ENCODE measurements at places on chromosomes 16 and 17.
A peak's percentile ranks its signal among the peaks of the same experiment; 100 is the strongest.

DNA sequence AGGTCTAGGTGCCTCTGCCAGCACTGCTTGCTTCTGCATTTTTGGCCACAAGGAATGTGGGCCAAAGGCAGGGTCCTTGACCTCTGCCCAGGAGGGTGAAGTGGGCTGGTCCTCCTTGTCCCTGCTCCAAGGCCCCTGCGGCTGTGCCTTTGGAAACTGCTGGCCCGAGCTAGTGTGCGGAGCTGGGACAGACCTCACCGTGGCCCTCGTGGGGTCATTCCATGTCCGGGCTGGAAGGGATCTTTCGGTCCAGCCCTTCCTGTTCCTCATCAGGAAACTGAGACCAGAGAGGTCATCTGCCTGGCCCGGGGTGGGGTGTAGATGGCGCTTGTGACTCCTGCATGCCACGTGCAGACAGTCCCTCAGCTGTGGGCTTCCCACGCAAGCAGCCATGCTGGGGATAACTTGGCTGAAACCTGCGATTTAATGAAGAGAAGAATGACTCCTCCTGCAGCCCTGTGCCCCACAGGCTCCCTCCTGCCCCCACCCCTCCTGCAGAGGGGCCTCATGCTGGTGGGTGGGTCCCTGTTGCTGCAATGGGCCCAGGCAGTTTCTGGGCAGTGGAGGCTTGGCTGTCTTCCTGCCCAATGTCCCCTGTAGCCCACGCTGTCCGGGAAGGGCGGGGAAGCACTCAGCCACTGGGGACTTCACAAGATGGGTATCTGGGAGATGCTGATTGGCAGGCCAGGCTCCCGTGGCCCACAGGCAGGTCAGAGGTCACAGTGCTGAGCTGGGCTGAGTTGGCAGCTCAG, 245.2 kb downstream of the SEC14L1 start:
- peak overlapping the region; percentile 77 for H3K27ac ChIP-seq
- H3K4me1 ChIP-seq, result peaks cover 83% of the 10 kb centered on the region
- peak; percentile 72 for DNase-seq
- H3K36me3 ChIP-seq, result no peaks in the 10 kb centered on the region
- no peaks in the 10 kb centered on the region for H3K27me3 ChIP-seq

GRCh38 chr16:57538235-57538721, 1.9 kb upstream of the CCDC102A start:
- H3K4me3 ChIP-seq, result no peak overlapping the region
- no peak overlapping the region for H3K27ac ChIP-seq
- peaks cover 13% of the 10 kb centered on the region for H3K4me1 ChIP-seq
- DNase-seq, result peak; percentile 42

- H3K4me1 ChIP-seq, result no peaks in the 10 kb centered on the region
- no peak overlapping the region for H3K27ac ChIP-seq
- no peaks in the 10 kb centered on the region for H3K36me3 ChIP-seq
- H3K27me3 ChIP-seq, result no peaks in the 10 kb centered on the region
- no peak for DNase-seq
These were observed 325.9 kb downstream of the SOX9 start for GRCh38 chr17:72446525-72447250.

DNA sequence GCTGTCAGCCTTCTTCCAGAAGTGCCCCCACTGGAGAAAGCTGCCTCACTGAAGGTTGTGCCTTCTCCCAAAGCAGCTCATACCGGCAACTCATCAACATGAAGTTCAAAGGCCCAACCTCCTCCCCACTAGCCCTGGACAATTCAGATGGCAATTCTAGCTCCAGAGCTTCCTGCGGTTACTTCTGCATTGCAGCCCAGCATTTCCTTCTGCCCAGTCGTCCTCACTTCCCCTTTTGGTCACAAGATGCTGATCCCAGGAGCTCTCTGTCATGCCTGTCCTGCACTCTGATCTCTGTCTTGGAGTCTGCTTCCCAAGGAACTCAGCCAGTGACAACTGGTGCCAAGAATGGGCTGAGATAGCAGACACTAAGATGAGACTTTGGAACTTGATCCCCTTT, 178.2 kb upstream of the SOX9 start:
- no peaks in the 10 kb centered on the region for H3K4me1 ChIP-seq
- no peak overlapping the region for H3K4me3 ChIP-seq
- DNase-seq, result no peak

GRCh38 chr16:4135537-4135936, 19.3 kb upstream of the ADCY9 start:
- H3K27ac ChIP-seq, result no peak overlapping the region
- H3K4me3 ChIP-seq, result no peak overlapping the region
- DNase-seq, result no peak
- H3K27me3 ChIP-seq, result no peaks in the 10 kb centered on the region

GRCh38 chr16:17252064-17252463, 218.7 kb downstream of the XYLT1 start:
- no peaks in the 10 kb centered on the region for H3K4me1 ChIP-seq
- no peak overlapping the region for H3K4me3 ChIP-seq
- no peaks in the 10 kb centered on the region for H3K36me3 ChIP-seq
- no peaks in the 10 kb centered on the region for H3K27me3 ChIP-seq

DNA sequence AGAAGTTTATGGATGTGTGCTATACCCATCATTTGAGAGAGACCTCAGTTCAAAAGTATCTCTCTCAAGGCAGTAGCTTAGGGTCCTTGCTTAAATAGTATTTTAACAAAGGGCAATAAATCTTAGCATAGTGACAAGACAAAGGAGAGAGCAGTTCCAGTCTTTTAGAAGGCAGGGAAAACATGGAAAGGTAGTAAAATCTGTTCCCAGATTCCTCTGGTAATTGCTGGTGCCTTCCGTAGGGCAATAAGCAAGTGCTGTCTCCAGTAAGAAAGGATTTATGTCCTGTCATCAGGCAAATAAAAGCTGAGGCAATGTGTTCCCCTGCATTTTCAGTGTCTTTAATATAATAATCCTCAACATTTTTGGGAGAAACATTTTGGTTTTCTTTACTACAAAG, 149.0 kb upstream of the MPHOSPH6 start:
- H3K4me1 ChIP-seq, result no peaks in the 10 kb centered on the region
- no peak overlapping the region for H3K4me3 ChIP-seq
- H3K36me3 ChIP-seq, result no peaks in the 10 kb centered on the region

DNA sequence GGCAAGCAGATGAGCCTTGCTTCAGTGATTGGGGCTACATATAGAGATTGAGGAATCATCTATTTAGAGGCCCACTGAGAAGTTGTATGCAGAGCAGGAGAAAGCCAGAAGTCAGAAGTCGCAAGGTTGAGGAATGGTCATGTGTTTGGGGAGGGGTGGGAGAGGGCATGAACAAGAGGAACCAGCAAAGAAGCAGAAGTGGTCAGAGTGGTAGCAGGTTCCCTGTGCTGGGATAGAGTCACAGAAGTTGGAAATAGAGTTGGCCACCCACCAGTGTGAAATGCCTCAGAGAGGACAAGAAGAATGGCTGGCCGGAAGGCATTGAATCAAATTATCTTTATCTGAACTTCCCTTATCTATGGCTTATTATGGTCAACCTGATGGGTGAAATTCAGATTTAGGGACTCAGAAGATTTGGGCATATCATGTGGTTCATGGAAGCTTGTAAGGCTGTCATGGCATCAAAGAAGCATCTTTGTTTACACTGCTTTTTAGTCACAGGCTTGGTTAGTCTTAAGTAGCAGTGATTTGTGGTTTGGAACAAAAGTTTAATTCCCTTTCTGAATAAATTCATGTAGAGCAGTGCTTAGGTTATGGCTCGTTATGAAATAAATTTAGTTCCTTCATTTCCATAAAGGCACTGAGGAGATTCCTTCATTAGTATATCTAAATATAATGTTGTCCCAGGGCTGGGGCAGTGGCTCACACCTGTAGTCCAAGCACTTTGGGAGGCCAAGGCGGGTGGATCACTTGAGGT, 19.7 kb downstream of the MAP3K3 start:
- H3K4me3 ChIP-seq, result no peak overlapping the region
- DNase-seq, result peak; percentile 57
- H3K4me1 ChIP-seq, result no peaks in the 10 kb centered on the region
- H3K27me3 ChIP-seq, result no peaks in the 10 kb centered on the region
- H3K36me3 ChIP-seq, result no peaks in the 10 kb centered on the region

DNA sequence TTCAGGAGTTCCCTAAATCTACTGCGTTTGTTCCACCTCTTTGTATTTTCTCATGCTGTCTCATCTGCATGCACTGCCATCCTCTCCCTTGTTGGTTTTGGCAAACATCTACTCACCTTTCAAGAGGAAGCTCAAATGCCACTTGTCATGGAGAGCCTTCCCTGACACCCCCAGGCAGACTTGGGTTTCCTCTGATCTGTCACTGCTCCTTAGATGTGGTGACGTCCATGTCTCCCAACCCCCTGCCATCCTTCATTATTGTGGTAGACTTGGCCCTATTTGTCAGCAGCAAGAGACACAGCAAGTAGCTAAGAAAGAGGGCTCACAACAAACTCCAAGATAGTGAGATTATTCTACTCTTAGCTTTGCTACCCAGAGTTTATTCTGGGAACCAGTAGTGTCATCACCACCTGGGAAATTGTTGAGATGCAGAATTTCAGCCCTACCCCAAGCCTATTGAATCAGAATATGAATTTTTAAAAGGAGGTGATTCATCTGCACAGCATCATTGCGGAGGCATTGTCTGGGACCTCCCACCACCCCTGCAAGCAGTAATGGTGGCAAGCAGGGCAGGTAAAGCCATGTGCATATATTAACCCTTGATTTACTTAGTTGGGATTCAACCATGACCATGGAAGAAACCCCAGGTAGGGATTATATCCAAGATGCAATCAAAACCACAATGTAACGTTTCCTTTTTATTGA, 248.9 kb downstream of the SHISA9 start:
- no peak overlapping the region for H3K4me3 ChIP-seq
- H3K36me3 ChIP-seq, result no peaks in the 10 kb centered on the region
- no peaks in the 10 kb centered on the region for H3K4me1 ChIP-seq
- no peak overlapping the region for H3K27ac ChIP-seq
- no peaks in the 10 kb centered on the region for H3K27me3 ChIP-seq

DNA sequence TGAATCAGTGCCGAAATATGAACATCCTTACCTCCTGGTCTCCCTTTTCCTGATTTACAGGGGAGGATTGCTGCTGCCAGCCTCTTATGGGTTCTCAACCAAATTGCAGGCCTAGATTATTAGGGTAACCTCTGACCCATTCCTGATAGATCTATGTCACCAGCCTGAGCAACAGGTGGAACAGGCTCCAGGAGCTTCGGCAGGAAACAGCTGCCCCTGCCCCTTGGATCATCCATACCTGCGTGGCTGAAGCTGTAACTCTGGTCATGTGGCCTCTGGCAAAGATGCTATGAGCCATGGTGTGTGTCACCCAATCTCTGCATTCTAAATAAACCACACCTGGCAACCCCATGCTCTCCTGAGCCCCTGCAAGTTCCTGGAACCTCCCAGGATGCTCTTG, 18.4 kb upstream of the RBBP6 start:
- H3K4me1 ChIP-seq, result peaks cover 3% of the 10 kb centered on the region
- H3K27me3 ChIP-seq, result no peaks in the 10 kb centered on the region
- no peak overlapping the region for H3K4me3 ChIP-seq
- no peak for DNase-seq

DNA sequence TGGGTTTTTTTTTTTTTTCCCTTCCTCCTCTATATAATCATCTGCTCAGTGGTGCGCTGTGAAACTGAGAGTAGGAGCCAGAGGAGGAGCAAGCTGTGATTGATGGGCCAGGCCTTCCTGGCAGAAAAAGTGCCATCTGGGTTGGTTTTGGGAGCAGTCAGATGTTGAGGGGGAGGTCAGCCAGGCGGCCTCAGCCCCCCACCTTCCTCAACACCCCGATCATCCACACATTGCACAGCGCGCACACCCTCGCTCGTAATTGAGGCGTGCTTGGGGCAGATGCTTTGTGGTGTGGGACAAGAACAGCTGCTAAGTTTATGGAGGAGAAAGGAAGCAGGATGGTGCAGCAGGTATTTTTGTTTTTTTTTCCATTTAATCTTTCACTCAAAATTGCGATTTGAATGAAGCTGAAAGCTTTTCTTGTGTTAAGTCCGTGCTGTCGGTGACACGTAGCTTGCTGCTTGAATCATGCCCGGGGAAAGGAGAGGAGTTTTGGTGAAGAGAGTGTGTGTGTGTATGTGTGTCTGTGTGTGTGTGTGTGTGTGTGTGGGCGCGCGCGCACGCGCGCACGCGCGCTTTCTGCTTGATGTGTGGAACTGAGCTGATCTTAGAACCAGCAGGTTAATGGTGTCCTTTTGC, 177.4 kb downstream of the RBFOX1 start:
- no peak overlapping the region for H3K27ac ChIP-seq
- no peak for DNase-seq
- H3K27me3 ChIP-seq, result no peaks in the 10 kb centered on the region

- H3K36me3 ChIP-seq, result peaks cover 87% of the 10 kb centered on the region
- H3K27ac ChIP-seq, result no peak overlapping the region
These were observed 53.2 kb upstream of the TRAP1 start for GRCh38 chr16:3770530-3770929.

GRCh38 chr16:13606804-13607203, 313.1 kb upstream of the ERCC4 start:
- H3K36me3 ChIP-seq, result no peaks in the 10 kb centered on the region
- H3K27me3 ChIP-seq, result no peaks in the 10 kb centered on the region
- H3K4me1 ChIP-seq, result no peaks in the 10 kb centered on the region
- H3K27ac ChIP-seq, result no peak overlapping the region
- no peak overlapping the region for H3K4me3 ChIP-seq
